ENCODE measurements at places on chromosomes 13 and 19.

DNA sequence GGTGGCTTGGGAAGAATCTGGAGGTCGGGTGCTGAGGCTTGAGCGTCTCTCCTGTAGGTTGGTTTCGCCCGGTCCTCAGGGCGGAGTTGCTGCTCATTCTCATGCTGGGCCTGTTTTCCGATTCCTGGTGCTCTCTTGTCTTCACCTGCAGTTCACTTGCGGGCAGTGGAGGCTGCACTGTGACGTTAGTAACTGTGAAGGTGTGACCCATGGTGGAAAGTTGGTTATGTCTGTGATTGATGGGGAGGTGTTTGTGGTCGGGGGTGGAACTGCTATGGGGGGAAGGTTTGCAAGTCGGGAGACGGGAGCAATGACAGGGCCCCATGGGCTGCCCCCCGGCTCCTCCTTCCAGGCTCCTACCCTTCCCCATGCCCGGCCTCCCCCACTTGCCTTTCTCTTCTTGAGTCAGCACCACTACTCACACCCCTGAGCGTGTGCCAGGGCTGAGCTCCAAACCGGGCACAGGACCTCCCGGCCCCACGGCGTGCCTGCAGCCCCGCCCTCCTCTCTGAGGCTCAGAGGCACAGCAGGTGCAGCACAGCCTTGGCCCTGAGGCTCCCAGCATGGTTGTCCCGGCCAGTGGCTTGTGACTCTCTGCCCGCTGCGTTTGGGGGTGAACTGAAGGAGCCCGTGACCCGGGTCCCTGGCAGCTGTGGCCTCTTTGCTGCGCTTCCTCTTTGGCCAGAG lies 79.1 kb downstream of the ATP11A start:
- no peak overlapping the region for H3K27ac ChIP-seq
- no peaks in the 10 kb centered on the region for H3K4me1 ChIP-seq
- H3K4me3 ChIP-seq = no peak overlapping the region
- no peaks in the 10 kb centered on the region for H3K36me3 ChIP-seq

GRCh38 chr13:76687467-76687866 lies 198.7 kb downstream of the KCTD12 start:
- H3K27ac ChIP-seq = no peak overlapping the region
- no peak overlapping the region for H3K4me3 ChIP-seq
- DNase-seq = no peak
- H3K36me3 ChIP-seq = no peaks in the 10 kb centered on the region
- H3K27me3 ChIP-seq = no peaks in the 10 kb centered on the region

- H3K4me1 ChIP-seq = peaks cover 4% of the 10 kb centered on the region
- no peak overlapping the region for H3K4me3 ChIP-seq
- no peaks in the 10 kb centered on the region for H3K36me3 ChIP-seq
- no peak for DNase-seq
- H3K27me3 ChIP-seq = no peaks in the 10 kb centered on the region
- H3K27ac ChIP-seq = no peak overlapping the region
These were observed 213.5 kb downstream of the DLEU7 start for GRCh38 chr13:50629966-50630365.

DNA sequence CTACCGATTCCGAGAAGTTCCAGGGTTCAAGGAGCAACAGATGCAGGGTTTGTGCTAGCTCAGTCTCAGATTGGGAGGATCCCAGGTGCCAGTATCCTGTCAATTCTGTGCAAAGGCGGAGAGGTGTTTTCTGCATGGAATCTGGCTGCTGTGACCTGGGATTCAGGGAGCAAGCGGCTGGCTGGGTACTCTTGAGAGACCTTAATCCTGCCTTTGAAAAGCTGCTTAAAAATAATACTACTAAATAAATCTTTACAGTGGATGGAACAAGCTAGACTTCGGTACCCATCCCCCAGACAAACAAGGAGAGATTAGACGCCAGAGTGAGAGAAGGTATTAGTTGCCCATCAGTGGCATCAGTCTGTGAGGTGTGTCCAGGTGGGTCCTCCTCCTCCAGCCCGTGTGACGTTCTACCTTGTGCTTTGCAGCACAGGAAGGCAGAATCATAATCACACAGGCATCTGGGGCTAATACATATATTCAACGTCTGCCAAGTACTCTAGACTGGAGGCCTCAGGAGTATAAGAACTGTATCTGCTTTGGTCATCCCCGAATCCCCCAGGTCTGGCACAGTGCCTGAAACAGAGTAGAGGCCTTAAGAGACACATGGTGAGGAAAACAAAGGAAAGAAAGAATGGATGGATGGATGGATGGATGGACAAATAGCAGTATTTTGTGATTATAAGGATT lies 230.6 kb downstream of the ZNF536 start:
- H3K27me3 ChIP-seq = no peaks in the 10 kb centered on the region
- H3K4me1 ChIP-seq = no peaks in the 10 kb centered on the region
- DNase-seq = no peak
- no peak overlapping the region for H3K27ac ChIP-seq
- no peak overlapping the region for H3K4me3 ChIP-seq

GRCh38 chr19:4102339-4103079 lies 21.4 kb downstream of the MAP2K2 start:
- H3K27me3 ChIP-seq = no peaks in the 10 kb centered on the region
- H3K27ac ChIP-seq = no peak overlapping the region
- 0 out of 2 replicates have a peak, but pooled peaks cover 3% of the 10 kb centered on the region for H3K4me1 ChIP-seq

GRCh38 chr19:31271306-31271911 lies 77.8 kb downstream of the TSHZ3 start:
- H3K27me3 ChIP-seq = no peaks in the 10 kb centered on the region
- H3K36me3 ChIP-seq = peaks cover 18% of the 10 kb centered on the region
- no peaks in the 10 kb centered on the region for H3K4me1 ChIP-seq
- no peak overlapping the region for H3K27ac ChIP-seq

- no peak for DNase-seq
- H3K4me1 ChIP-seq = peaks cover 11% of the 10 kb centered on the region
- no peaks in the 10 kb centered on the region for H3K27me3 ChIP-seq
- H3K27ac ChIP-seq = no peak overlapping the region
- peaks cover 5% of the 10 kb centered on the region for H3K36me3 ChIP-seq
These were observed 3.7 kb downstream of the ZSCAN22 start for GRCh38 chr19:58330458-58330857.

GRCh38 chr13:36778083-36778671 lies 40.8 kb upstream of the RFXAP start:
- no peaks in the 10 kb centered on the region for H3K36me3 ChIP-seq
- H3K27ac ChIP-seq = peak overlapping the region; percentile 62
- H3K4me1 ChIP-seq = peaks cover 12% of the 10 kb centered on the region
- peak overlapping the region; percentile 27 for H3K4me3 ChIP-seq
- DNase-seq = peak; percentile 66

- H3K27me3 ChIP-seq = no peaks in the 10 kb centered on the region
- DNase-seq = peak; percentile 49
- H3K36me3 ChIP-seq = peaks cover 8% of the 10 kb centered on the region
- H3K27ac ChIP-seq = peak within 1 kb of the TSS; percentile 44
- peaks cover 61% of the 10 kb centered on the region for H3K4me1 ChIP-seq
These were observed at the start of gene RNF113B for GRCh38 chr13:98176777-98177608. Gene RNF113B (minus strand): TSS chr13:98177269. CDS start chr13:98177236, 33 bp downstream.

DNA sequence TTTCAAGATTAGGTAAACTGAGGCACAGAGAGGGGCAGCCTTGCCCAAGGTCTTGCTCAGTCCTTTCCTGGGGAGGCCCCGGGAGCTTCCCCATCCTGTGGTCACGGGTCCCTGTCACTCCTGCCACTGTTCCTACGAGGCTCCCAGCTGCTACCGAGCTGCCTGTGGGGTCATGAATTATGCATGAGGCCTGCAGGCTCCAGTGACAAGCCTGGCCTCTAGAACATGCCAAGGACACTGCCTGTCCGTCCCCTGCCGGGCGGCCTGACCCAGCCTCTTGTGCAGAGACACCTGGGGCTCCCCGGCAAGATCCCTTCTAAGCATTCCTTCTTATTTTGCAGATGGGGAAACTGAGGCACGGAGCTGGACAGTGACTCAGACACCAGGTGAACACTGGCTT lies 2.7 kb downstream of the FCHO1 start:
- no peaks in the 10 kb centered on the region for H3K27me3 ChIP-seq
- no peak for DNase-seq
- no peaks in the 10 kb centered on the region for H3K36me3 ChIP-seq
- H3K4me3 ChIP-seq = no peak overlapping the region

- no peaks in the 10 kb centered on the region for H3K4me1 ChIP-seq
- no peak overlapping the region for H3K27ac ChIP-seq
These were observed 130.8 kb downstream of the MYCBP2 start for GRCh38 chr13:77196052-77196618.

DNA sequence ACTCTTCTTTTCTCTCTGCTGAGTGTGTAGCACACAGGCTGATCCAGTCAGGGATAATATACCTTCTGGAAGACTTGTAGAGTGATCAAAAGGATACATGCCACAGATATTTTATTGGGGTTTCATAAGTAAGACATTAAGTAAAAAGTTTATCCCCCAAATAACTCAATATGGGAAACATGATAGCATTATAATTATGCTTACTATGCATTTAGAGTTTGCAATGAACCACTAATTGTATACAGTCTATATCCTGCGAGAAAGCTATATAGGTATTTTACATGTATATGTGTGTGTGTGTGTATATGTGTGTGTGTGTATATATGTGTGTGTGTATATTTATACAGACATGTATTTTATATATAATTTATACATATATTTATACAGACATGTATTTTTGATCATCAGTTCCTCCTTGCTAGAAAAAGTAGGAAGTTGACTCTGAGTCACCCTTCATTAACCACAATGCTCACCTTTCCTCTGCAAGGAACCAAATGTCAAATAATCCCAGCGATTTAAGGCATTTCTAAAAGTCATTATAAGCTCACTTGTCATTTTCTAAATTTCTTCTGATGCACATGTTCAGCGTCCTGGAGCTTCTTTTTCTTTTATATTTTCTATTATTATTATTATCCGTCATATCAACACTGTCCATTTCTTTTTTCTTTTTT lies 312.5 kb upstream of the OBI1 start:
- no peak overlapping the region for H3K4me3 ChIP-seq
- DNase-seq = no peak
- H3K4me1 ChIP-seq = no peaks in the 10 kb centered on the region
- H3K27me3 ChIP-seq = no peaks in the 10 kb centered on the region

DNA sequence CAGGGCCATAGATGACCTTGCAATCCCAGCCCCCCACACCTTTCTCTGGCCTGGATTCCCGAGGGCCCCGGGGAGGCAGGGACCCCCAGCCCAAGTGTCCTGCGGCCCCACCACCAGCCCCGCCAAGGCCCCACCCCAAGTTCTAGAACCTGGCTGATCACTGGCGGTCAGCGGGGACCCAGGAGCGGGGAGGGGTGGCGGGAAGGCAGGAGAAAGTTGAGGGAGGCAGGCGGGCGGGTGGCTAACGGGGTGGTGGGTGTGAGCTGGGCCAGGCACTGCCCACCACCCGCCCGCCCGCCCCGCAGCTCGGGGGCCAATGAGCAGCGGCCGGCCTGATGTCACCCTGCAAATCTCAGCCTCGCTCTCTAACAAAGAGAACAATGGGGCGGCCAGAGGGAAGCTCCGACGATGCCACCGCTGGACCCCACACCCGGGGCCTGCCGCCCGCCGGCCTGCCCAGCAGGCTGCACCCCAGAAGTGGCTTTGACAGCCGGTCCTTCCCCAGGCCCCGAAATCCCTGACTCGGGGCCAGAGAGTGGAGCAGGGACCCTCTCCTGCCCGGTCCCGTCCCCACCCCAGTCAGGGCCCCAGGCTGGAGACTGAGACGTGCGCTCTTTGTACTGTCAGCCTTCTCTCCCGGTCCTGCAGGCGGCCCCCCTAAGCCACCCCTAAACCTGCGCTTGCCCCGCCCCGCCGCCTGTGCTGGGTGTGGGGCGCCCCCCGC lies 1.6 kb downstream of the MEX3D start:
- peaks cover 16% of the 10 kb centered on the region for H3K4me1 ChIP-seq
- H3K4me3 ChIP-seq = peak overlapping the region; percentile 94
- DNase-seq = peak; percentile 85
- peak overlapping the region; percentile 95 for H3K27ac ChIP-seq

DNA sequence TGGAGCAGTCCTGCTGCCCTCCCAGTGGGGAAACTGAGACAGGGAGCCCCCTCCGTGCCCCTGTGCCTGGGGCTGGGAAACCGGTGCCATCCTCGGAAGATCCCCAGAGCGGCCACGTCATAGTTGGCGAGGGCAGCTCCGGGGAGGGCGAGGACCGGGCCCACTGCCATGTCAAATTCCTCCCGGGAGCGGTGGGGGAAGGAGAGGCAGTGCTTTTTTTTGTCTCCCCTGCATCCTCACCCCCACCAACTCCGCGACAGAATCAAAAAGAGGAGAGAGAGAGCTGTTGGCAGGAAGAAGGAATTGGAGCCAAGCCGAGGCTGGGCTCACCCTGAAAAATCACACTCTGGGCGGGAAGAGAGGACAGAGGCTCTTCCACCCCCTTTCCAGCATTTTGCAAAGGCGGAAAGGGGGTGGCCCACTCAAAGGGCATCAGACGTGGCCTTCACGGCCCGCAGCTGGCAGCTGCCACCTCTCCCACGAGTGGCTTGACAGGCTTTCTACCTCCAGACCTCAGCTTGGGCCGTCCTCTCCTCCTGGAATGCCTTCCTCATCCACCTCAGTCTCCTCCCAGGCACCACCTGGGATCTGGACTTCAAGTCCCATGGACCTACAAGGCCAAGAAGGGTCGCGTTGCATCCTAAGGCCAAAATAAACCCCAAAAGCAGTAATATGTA lies 19.6 kb upstream of the NFIC start:
- no peak for DNase-seq
- no peak overlapping the region for H3K4me3 ChIP-seq
- no peak overlapping the region for H3K27ac ChIP-seq
- H3K4me1 ChIP-seq = peaks cover 3% of the 10 kb centered on the region

- H3K27me3 ChIP-seq = no peaks in the 10 kb centered on the region
- no peaks in the 10 kb centered on the region for H3K4me1 ChIP-seq
- H3K27ac ChIP-seq = no peak overlapping the region
- H3K4me3 ChIP-seq = no peak overlapping the region
- H3K36me3 ChIP-seq = peaks cover 26% of the 10 kb centered on the region
These were observed 14.6 kb upstream of the NCCRP1 start for GRCh38 chr19:39182174-39182505.

DNA sequence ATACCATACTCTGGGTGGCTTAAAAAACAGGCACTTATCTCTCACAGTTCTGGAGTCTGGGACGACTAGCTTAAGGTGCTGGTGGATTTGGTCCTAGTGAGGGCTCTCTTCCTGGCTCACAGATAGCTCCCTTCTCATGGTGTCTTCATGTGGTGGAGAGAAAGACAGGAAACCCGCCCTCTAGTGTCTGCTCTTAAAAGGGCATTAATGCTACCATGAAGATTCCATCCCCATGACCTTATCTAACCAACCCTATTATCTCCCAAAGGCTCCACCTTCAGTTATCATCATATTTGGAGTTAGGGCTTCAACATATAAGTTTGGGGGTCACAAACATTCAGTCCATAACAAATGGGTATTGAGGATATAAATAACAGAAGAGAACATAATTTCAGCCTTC lies 139.4 kb downstream of the HS6ST3 start:
- no peak overlapping the region for H3K4me3 ChIP-seq
- DNase-seq = peak; percentile 61
- H3K36me3 ChIP-seq = no peaks in the 10 kb centered on the region
- H3K27me3 ChIP-seq = peaks cover 68% of the 10 kb centered on the region

DNA sequence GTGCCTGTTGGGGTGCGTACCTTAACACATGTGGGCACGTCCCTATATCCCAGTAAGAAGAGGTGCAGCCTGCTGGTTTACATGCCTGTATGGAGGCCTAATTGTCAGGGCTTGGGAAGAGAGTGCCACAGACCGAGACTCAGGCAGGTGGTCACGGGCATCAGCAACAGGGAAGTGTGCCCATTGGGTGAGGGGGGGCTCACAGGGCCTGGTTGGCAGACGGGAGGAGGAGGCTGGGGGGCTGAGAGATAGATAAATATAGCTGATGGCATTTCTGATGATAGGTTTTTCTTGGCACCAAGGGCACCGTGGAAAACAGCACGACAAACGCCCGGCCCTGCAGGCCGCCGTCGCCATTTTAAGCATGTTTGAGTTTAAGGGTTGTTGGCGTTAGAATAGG lies 37.6 kb downstream of the NFIX start:
- no peak for DNase-seq
- H3K4me1 ChIP-seq = peaks cover 50% of the 10 kb centered on the region
- no peak overlapping the region for H3K4me3 ChIP-seq
- H3K27ac ChIP-seq = no peak overlapping the region
- H3K36me3 ChIP-seq = peaks cover 15% of the 10 kb centered on the region

Data from SJSA1 (cell line).